ENCODE measurements at places on chromosomes 11 and 22. TPM values are rescaled to one million over a fixed set of nuclear protein-coding genes. Genes with fewer than 3 reads are reported as not detected.

GPHA2 gene
- total RNA-seq = not detected

TEX12 gene
- total RNA-seq = 0.92 TPM

OR5P2 gene
- total RNA-seq = not detected

PLEKHA7 gene
- total RNA-seq = 3.3 TPM

MS4A3 gene
- not detected for total RNA-seq

MUC6 gene
- total RNA-seq = not detected

SOX10 gene
- total RNA-seq = not detected

CEND1 gene
- not detected for total RNA-seq

ART1 gene
- total RNA-seq = not detected

SPTBN2 gene
- total RNA-seq = 0.03 TPM

NRIP3 gene
- total RNA-seq = 0.59 TPM

C11orf87 gene
- not detected for total RNA-seq

SERPIND1 gene
- total RNA-seq = not detected

CABP4 gene
- 2.8 TPM for total RNA-seq

KDM4D gene
- 0.68 TPM for total RNA-seq

KRTAP5-11 gene
- not detected for total RNA-seq

B4GALNT4 gene
- total RNA-seq = 1.8 TPM

CADM1 gene
- 0.43 TPM for total RNA-seq

MMP13 gene
- not detected for total RNA-seq

MAFF gene
- 6.1 TPM for total RNA-seq

MRGPRX4 gene
- total RNA-seq = not detected

TMEM25 gene
- 12.1 TPM for total RNA-seq

PRCP gene
- total RNA-seq = 31.8 TPM

PSMA1 gene
- 248 TPM for total RNA-seq

RBMXL2 gene
- not detected for total RNA-seq

BBOX1 gene
- total RNA-seq = not detected

MPZL3 gene
- total RNA-seq = 17.4 TPM

ACR gene
- not detected for total RNA-seq

CECR2 gene
- total RNA-seq = not detected
